ENCODE measurements at places on chromosomes 11 and 22.
A peak's percentile ranks its signal among the peaks of the same experiment; 100 is the strongest.

DNA sequence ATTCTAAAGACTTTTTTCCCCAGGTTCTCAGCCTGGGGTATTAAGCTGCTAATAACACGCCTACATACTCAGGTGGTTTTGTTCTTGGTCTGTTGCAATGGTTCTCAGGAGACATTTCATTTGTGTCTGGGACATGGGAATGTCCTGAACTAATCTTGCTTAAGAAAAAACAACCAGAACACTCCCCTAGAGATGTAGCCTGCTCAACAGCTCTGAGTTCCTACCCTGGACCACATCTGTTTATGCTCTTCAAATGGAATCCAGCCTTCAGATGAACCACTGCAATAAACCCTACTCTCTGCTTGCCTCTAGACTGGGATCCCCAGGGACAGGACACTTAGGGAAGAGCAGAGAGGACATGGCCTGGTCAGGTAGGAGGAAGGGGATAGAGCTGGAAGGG is 29.9 kb downstream of the RELT start:
- peaks cover 81% of the 10 kb centered on the region for H3K36me3 ChIP-seq
- no peaks in the 10 kb centered on the region for H3K4me1 ChIP-seq
- no peak overlapping the region for H3K4me3 ChIP-seq
- no peaks in the 10 kb centered on the region for H3K27me3 ChIP-seq

- H3K27ac ChIP-seq: no peak overlapping the region
- H3K27me3 ChIP-seq: no peaks in the 10 kb centered on the region
- no peak for DNase-seq
- peaks cover 55% of the 10 kb centered on the region for H3K4me1 ChIP-seq
Observed at GRCh38 chr11:65492637-65493366, 6.0 kb upstream of the MALAT1 start.

DNA sequence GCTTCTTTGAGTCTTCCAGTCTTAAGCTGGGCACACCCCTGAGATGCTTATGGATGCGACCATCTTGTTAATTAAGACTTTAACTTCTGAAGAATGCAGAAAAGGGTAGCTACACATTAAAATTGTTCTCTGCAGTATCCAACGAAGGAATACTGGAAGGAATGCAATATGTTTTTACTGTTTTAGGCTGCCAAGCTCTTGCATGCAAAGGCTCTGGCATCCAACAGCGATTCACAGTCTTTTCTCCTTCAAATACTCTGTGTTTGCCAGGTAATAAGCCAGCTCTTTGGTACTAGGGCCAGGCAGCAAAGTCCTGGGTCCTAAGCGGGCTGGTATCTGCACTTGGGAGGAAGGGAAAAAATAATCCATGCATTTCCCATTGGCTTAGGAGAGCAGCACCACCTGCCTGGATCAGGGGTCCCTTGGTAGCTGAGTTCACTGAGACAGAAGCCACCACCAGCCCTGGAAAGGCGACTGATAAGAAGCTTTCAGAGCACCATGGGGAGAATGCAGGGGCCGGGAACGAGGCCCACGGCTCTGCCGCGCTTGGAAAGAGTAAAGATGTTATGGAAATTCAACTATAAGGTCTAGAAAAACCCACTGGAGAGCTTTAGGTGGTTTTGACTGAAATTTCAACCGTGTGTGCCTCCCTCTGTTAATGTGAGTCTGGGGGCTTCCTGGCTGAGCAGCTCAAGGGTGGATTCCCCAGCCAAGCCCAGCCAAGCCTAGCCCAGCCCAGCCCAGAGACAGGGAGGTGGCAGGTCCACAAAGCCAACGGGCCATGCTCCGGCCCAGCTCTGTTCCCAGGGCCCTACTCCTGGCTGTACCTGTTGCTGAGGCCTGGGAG is 67.0 kb upstream of the CCND1 start:
- H3K27ac ChIP-seq: no peak overlapping the region
- no peak for DNase-seq
- H3K4me3 ChIP-seq: no peak overlapping the region

DNA sequence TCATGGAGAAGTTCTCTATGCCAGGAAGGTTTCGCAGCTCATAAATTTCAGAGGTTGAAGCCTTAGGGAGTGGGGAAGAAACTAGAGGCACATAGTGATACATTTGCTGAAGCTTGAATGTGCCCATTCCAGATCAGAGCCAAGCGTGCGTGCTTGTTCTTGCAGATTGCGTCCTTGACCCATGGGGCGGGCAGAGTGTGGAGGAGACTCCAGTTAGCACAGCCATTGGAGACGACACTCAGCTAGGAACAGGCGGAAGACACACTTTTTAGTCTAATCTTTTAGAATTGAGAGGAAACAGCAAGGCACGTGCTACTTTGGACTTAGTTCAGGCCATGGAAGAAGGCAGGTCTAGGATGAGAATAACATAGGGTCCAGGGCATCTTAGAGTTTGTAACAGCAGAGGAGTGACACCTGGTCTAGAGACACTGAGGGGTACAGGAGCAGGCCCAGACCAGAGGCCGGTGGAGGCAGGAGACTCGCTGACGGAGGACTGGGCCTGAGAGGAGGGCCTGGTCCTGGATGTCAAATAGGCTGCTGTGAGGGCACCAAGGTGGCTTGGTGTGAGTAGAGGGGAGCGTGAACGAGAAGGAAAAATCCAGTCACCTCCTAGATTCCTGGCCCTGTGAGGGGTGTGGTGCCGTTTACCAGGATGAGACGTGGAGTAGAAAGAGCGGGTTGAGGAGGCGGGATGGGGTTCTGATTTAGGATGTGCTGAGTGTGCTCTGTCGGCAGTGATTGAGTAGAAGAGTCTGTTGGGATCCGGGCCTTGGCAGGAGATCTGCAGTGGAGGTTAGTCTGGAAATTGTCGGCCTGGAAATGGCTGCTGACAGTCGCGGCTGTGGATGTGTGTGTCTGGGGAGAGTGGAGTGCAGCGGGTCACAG is 154.7 kb downstream of the TBC1D22A start:
- DNase-seq: no peak
- no peak overlapping the region for H3K4me3 ChIP-seq
- no peaks in the 10 kb centered on the region for H3K27me3 ChIP-seq
- H3K27ac ChIP-seq: no peak overlapping the region
- H3K36me3 ChIP-seq: peaks cover 15% of the 10 kb centered on the region

DNA sequence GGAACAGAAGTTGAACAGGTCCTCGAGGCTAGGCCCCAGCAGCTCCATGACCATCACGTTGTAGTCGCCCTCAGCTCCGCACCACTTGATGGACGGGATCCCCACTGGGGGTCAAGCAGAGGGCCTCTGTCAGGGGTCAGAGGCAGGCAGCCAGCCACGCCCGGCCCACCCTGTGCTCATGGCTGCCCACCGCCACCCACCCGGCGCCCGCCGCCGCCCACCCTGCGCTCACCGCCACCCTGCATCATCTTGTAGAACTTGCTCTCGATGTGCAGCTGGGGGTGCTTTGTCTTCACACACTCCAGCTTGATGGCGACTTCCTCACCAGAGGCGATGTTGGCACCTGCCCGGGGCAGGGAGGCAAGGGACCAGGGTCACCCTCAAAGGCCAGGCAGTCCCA is 14.3 kb downstream of the CSNK1E start:
- H3K27me3 ChIP-seq: no peaks in the 10 kb centered on the region
- H3K4me3 ChIP-seq: no peak overlapping the region
- H3K27ac ChIP-seq: no peak overlapping the region
- H3K4me1 ChIP-seq: no peaks in the 10 kb centered on the region
- H3K36me3 ChIP-seq: peaks cover 96% of the 10 kb centered on the region

GRCh38 chr11:110295531-110296225 is 736 bp downstream of the RDX start:
- peak; percentile 55 for DNase-seq
- H3K36me3 ChIP-seq: no peaks in the 10 kb centered on the region
- H3K27ac ChIP-seq: peak overlapping the region; percentile 94
- H3K4me3 ChIP-seq: peak overlapping the region; percentile 86
- no peaks in the 10 kb centered on the region for H3K27me3 ChIP-seq

- peaks cover 9% of the 10 kb centered on the region for H3K4me1 ChIP-seq
- H3K36me3 ChIP-seq: no peaks in the 10 kb centered on the region
Observed at GRCh38 chr22:25120761-25121212, 78.9 kb upstream of the CRYBB3 start.

GRCh38 chr11:18295316-18295715 is 26.6 kb downstream of the HPS5 start:
- no peaks in the 10 kb centered on the region for H3K4me1 ChIP-seq
- H3K27me3 ChIP-seq: no peaks in the 10 kb centered on the region
- H3K27ac ChIP-seq: no peak overlapping the region
- peaks cover 93% of the 10 kb centered on the region for H3K36me3 ChIP-seq
- no peak for DNase-seq

DNA sequence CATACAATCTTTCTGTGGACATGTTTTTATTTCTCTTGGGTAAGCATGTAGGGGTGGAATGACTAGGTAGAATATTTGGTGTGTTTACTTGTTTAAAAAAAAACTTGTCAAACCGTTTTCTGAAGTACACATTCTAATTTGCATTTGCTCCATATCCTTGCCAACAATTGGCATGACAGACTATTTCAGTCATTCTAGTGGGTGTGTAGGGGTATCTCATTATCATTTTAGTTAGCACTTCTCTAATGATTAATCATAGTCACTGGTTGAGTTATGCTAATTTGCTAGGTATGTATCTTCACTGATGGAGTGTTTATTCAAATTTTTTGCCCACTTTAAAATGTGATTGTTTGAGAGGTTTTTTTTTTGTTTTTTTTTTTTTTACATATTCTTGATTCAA is 64.3 kb downstream of the C11orf65 start:
- no peaks in the 10 kb centered on the region for H3K27me3 ChIP-seq
- H3K36me3 ChIP-seq: no peaks in the 10 kb centered on the region
- H3K4me1 ChIP-seq: no peaks in the 10 kb centered on the region
- H3K27ac ChIP-seq: no peak overlapping the region

GRCh38 chr11:11239959-11240358 is 113.1 kb downstream of the CSNK2A3 start:
- no peak overlapping the region for H3K4me3 ChIP-seq
- H3K4me1 ChIP-seq: peaks cover 17% of the 10 kb centered on the region
- H3K27ac ChIP-seq: no peak overlapping the region
- no peak for DNase-seq
- no peaks in the 10 kb centered on the region for H3K27me3 ChIP-seq

GRCh38 chr22:33652615-33653014 is 267.7 kb downstream of the LARGE1 start:
- DNase-seq: no peak
- no peaks in the 10 kb centered on the region for H3K27me3 ChIP-seq

- H3K4me1 ChIP-seq: peaks cover 6% of the 10 kb centered on the region
- H3K27ac ChIP-seq: no peak overlapping the region
- no peaks in the 10 kb centered on the region for H3K27me3 ChIP-seq
- H3K36me3 ChIP-seq: no peaks in the 10 kb centered on the region
Observed at GRCh38 chr11:100816823-100817222, 129.7 kb downstream of the ARHGAP42 start.

- H3K27me3 ChIP-seq: no peaks in the 10 kb centered on the region
- H3K4me1 ChIP-seq: peaks cover 28% of the 10 kb centered on the region
- H3K27ac ChIP-seq: no peak overlapping the region
- DNase-seq: no peak
- no peak overlapping the region for H3K4me3 ChIP-seq
- H3K36me3 ChIP-seq: peaks cover 23% of the 10 kb centered on the region
Observed at GRCh38 chr11:64357446-64357845, 1.5 kb upstream of the RPS6KA4 start.

DNA sequence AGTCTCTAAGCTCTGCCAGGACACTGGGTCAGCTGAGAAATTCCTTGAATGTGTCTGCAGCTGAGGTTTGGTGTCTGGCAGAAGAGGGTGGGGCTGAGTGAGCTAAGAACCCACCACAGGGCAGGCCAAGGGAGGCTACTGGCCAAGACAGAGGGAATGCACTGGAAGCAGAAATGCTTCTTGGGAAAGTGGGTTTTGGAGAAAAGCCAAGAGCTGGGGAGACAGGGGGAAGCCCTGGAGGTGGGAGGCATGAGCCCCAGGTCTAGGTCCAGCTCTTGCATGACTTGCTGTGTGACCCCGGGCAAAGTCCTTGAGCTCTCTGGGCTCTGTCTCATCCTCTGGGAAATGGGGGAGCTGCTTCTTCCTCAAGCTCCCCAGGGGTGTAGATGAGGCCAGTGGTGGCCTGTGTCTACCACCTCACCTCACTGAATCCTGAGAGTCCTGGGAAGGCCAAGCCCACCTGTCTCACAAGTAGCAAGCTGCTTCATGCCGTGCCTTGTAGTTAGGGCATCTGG is 2.3 kb downstream of the MMP11 start:
- H3K27me3 ChIP-seq: peaks cover 13% of the 10 kb centered on the region
- H3K27ac ChIP-seq: no peak overlapping the region
- no peak for DNase-seq
- no peak overlapping the region for H3K4me3 ChIP-seq
- H3K4me1 ChIP-seq: peaks cover 18% of the 10 kb centered on the region

DNA sequence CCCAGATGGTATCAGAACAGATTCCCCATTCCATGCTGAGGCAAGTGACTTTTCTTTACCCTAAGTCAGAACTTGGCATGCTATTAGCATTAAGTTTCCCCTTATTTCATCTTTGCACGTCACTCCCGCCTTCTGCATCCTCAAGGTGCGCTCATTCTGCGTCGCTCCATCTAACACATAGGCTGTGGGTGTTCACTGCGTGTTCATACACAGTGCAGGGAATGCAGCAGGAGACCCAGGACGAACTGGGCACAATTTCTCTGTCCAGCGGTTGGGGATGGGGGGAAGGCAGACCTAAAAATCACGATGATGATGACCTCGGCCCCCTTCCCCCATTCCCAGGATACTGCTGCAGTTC is 19.7 kb upstream of the ACR start:
- DNase-seq: no peak
- H3K4me3 ChIP-seq: no peak overlapping the region
- no peaks in the 10 kb centered on the region for H3K27me3 ChIP-seq
- peaks cover 17% of the 10 kb centered on the region for H3K36me3 ChIP-seq
- H3K4me1 ChIP-seq: no peaks in the 10 kb centered on the region

- H3K27ac ChIP-seq: no peak within 1 kb of the TSS
- no peak within 1 kb of the TSS for H3K4me3 ChIP-seq
- H3K4me1 ChIP-seq: no peaks in the 10 kb centered on the region
- DNase-seq: no peak
Observed at GRCh38 chr11:18248561-18248960, at the start of gene SAA2. TSS of gene SAA2 (minus strand) at chr11:18248668. CDS start at chr11:18248011, 657 bp downstream.

DNA sequence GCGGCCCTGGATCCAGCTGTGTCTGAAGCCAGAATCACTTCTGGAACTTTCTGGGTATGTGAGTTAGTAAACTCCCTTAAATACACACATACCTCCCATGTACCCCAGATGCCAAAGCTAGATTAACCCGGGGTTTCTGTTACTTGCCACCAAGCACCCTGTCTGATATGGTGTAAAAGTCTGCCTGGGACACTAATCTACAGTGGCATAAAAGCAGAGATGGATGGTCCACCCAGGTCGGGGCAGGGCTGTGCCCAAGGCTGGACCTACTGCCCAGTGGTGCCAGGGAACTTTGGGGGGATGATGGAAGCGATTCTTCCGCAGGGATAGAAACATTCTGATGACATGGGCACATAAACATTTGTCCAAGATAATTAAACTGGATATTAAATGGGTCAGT is 12.7 kb downstream of the MRGPRF start:
- no peaks in the 10 kb centered on the region for H3K4me1 ChIP-seq
- H3K36me3 ChIP-seq: no peaks in the 10 kb centered on the region
- H3K27me3 ChIP-seq: no peaks in the 10 kb centered on the region
- no peak for DNase-seq
- H3K27ac ChIP-seq: no peak overlapping the region

Measured in neuronal stem cell (in vitro differentiated cells).